Suppressor macrophage treated with lipopolysaccharide for 1 hour (primary cell): ENCODE measurements at places on chromosomes 4 and X.
A peak's percentile ranks its signal among the peaks of the same experiment; 100 is the strongest.

GRCh38 chrX:122115604-122116003, 1068.2 kb downstream of the GLUD2 start:
- no peak for DNase-seq

DNA sequence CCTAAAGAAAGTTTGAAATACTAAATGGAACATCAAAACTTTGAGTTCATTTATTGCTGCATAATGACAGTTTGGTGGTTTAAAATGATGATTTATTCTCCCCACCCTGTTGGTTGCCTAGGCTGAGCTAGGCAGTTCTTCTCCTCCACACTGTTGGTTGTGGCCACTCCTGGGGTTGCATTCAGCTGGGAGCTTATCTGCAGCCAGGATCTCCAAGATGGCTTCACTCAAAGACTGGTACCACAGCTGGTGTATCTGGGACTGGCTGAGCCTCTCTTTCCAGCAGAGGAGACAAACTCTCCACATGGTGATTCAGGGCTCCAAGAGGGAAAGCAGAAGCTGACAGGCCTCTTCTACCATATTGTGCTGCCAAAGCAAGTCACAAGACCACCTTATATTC, 33.1 kb downstream of the MSL3 start:
- DNase-seq, result no peak

GRCh38 chr4:83535520-83536361, at the start of gene GPAT3:
TSS of gene GPAT3 (plus strand) at chr4:83536108. CDS start at chr4:83536623, 515 bp downstream.
- DNase-seq, result peak; percentile 80

- DNase-seq, result no peak
Observed at GRCh38 chr4:8328456-8328855, 58.9 kb downstream of the HTRA3 start.

- DNase-seq, result no peak
Observed at GRCh38 chr4:117001077-117001476, 84.3 kb downstream of the TRAM1L1 start.

- no peak for DNase-seq
Observed at GRCh38 chr4:75525910-75526309, 11.6 kb downstream of the THAP6 start.

GRCh38 chr4:3418029-3418762, 23.6 kb upstream of the HGFAC start:
- DNase-seq, result no peak

GRCh38 chr4:102036619-102037376, 246.3 kb downstream of the BANK1 start:
- no peak for DNase-seq

DNA sequence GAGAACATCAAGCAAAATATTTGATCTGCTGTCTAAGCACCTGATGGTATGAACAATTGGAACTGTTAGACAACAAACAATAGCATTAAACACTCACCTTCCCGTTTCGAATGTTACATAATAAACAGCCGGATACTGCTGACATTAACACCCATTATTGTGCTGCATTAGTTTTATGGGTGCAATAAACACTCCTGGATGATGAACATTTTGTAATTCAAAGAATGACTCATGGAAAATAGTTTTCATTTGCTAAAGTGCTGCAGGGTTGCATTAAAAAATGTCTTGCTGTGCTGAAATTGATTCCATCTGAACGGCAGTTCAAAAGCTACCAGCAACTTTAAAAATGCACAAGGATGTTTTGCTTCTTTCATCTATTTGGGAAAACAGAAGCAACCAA, 100.8 kb upstream of the SORBS2 start:
- no peak for DNase-seq

- DNase-seq, result peak; percentile 23
Observed at GRCh38 chr4:174629265-174629664, 107.0 kb upstream of the HPGD start.

GRCh38 chr4:189090174-189090814, 850.4 kb upstream of the FRG1 start:
- DNase-seq, result no peak

DNA sequence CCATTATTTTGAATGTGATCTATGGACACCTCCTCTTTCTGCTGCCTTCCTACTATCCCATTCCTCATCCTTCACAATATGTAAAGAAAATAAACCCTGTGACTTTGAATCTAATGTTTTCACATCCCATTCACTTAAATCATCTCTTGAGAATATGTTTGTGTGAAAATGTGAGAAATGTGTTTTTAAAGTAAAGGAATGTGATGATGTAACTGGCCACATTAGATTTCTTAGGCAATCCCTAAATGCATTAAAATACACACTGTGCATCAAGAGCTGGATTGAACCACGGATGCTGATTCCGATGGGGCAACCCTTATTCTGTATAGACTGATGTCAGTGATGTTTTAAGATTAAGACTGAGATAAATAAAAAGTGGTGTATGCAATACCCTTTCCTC, 558.9 kb upstream of the TENM3 start:
- no peak for DNase-seq

GRCh38 chrX:37405956-37406355, 56.8 kb downstream of the PRRG1 start:
- DNase-seq, result no peak

DNA sequence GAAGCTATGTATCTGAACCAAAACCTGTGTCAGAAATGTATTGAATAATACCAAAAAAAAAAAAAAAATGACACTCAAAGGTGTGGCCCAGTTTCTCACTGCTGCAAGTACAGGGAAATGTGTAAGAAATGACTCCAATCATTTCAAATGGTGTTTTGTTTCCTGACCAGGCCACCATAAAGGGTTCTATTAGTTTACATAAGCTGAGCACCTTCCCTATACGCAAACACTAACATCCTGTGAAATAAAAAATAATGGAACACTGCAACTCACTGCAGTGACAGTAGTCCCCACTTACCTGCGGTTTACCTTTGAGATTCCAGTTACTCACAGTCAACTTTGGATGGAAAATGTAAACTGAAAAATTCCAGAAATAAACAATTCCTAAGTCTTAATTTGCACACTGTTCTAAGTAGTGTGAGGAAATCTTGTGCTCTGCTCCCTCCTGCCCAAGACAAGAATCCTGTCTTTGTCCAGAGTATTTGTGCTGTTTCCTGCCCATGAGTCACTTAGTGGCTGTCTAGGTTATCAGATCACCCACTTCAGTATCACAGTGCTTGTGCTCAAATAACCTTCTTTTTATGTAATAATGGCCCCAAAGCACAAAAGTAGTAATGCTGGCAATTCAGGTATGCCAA, 265.3 kb downstream of the RCHY1 start:
- DNase-seq, result no peak

DNA sequence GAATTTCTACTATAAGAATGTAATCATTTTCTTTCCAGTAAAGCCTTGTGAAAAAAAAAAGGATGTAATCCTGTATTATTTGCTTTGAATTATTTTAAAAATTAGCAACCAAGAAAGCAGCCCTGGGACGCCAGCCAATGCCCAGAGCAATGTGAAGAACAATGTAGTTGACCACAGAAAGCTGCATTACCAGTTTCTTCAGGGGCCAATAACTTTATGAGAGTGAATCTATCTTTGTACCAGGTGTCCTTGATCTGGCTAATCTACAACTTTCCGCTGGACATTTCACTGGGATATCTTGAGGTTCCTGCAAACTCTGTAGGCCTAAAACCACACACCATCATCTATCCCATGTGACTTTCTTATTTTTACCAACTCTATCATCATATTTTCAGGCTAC, 7.6 kb upstream of the KLHL2 start:
- DNase-seq, result no peak
